Activated T-helper 17 cell treated with anti-CD3 and anti-CD28 coated beads, Interleukin-2, amount 50 U/mL, for 72 hours (primary cell): ENCODE measurements at places on chromosomes 7 and 10. TPM values are rescaled to one million over a fixed set of nuclear protein-coding genes. Genes with fewer than 3 reads are reported as not detected.

The CDH23 gene
- 0.09 TPM for total RNA-seq

The RAMP3 gene
- not detected for total RNA-seq

The OR13A1 gene
- total RNA-seq: not detected

The SLC35G1 gene
- 6.6 TPM for total RNA-seq

The UNCX gene
- total RNA-seq: not detected

The ZDHHC6 gene
- total RNA-seq: 45.4 TPM

The LHFPL3 gene
- total RNA-seq: not detected

The SMKR1 gene
- 1.3 TPM for total RNA-seq

The AQP1 gene
- not detected for total RNA-seq

The SUGCT gene
- 0.66 TPM for total RNA-seq
